ENCODE measurements at places on chromosomes 6 and 20.

GRCh38 chr6:161168281-161168891 is 105.5 kb downstream of the AGPAT4 start:
- DNase-seq: no peak

GRCh38 chr6:136643850-136644596 is 93.8 kb upstream of the MAP7 start:
- DNase-seq: peak; percentile 74

DNA sequence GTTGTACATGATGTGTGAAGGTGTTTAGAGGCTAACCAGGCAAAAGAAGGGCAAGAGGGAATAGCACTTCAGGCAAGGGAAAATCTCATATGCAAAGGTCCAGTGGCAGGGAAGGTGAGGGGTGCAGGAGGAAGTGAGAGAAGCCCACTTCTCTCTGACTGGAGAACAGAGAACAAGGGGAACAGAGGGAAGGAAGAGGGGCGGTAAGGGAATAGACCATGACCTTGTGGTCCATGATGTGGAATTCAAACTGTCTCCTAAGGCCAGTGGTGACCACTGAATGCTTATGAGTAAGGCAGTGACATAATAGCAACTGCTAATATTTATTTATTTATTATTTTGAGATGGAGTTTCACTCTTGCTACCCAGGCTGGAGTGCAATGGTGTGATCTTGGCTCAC is 20.6 kb upstream of the SLC9A8 start:
- no peak for DNase-seq

GRCh38 chr6:151475653-151476523 is 17.9 kb upstream of the CCDC170 start:
- DNase-seq: peak; percentile 10

DNA sequence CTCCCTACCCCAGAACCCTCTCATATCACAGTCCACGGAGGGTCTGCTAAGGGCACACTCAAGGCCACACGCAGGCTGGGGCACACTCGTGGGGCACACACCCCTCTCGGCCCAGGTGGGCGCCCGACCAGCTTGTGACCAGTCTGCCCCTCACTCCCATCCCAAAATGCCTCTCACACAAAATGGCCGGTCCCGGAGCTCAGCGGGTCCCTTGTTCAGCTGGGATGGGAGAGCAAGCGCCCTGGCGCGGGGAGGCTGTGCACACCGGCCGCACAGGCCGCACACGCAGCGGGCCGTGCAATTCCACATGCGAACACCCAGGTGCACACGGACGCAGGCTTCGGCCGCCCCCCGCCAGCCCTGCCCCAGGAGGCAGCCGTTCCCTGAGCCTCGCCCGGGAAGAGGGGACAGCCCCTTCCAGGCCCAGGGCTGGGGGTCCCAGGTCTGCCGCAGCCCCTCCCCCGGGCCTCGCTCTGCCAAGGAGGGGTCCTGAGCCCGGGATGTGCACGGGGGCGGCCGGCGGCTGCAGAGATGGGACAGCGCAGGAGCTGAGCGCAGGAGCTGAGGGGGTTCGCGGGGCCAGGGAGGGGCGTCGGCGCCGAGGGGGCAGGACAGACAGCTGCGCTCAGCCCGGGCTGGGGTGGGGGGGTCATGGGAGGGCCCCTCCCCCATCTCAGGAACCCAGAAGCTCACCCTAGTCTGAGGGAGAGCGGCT is 1.3 kb downstream of the KCNQ2 start:
- no peak for DNase-seq

GRCh38 chr20:54711071-54711470 is 235.7 kb downstream of the DOK5 start:
- DNase-seq: no peak

- no peak for DNase-seq
These were observed 9.5 kb upstream of the DTNBP1 start for GRCh38 chr6:15672291-15672690.

DNA sequence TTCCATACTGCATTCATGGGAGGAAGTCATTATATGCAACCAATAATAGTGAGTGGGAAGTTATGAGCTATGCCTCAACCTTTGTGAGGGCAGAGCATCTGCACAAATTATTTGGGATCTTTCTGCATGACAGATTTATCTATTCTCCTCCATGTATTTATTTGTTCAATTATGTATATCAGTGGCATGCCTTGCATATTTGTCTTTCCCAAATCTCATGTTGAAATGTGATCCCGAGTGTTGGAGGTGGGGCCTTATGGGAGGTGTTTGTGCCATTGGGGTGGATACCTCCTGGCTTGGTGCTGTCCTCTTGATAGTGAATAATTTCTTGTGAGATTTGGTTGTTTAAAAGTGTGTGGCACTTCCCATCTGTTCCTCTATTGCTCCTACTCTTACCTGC is 1246.0 kb upstream of the CITED2 start:
- no peak for DNase-seq

DNA sequence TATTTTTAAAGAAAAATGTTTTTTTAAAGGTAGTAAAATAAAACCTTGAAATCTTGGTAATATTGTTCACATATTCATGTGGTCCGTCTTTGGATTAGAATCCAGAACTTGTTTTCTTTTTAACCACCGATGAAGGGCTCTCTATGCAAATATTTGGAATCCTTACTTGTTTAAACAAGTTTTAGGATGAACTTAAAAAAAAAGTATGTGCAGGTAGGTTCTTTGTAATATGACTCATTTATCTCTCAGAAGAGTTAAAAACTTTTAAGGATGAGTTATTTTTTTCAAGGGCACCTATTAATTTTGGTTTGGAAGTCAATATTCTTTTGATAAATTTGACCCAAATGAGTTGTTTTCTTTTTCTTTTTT is 8.9 kb downstream of the DSP start:
- no peak for DNase-seq

DNA sequence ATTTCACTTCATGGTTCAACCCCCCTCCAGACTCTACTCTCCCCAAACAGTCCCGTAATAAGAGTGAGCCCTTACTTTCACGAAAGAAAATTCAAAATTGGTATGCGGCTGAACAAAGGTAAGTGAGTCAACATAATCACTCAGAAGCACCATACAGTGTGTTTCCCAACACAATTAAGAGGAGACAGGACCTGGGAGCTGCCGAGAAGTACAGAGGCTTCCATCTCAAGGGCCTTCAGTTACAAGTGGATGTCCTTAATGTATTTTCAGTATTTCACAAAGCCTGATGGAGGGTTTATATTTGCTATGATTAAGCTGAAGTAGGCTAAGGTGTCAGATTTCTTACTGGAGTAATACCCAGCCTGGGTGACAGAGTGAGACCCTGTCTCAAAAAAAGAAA is 51.1 kb downstream of the MYO6 start:
- DNase-seq: no peak

DNA sequence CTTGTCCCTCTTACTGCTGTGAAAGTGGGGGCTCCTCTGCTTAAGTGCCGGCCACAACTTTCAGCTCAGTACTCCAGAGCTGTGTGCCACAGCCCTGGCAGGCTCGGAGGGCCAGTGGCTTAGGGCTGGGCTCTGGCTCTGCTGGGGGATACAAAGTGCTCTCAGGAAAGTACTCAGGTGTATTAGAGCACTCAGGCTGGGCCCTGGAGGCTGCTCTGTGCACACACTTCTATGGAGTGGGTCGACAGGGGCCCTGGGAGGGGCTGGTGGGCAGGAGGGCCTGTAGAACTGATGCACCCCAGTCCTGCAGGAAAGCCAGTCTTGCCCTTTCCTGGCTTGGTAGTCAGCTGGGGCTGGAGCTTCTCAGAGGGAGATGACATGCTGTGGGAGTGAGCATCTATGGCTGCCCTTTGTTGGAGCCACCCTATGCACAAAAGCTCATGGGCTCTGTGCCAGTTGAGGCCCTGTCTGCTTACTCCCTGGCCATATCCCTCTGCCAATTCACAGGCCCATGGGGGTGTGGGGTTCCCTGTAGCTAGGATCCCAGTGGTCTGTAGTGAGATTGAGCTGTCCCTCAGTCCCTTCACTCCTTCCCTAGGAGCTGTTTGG is 22.0 kb downstream of the CENPW start:
- DNase-seq: no peak

All from stimulated activated CD4-positive, alpha-beta T cell treated with anti-CD3 and anti-CD28 coated beads, Interleukin-1b, Interleukin-23, amount 100 ng/mL, for 1 hour (primary cell).